ENCODE measurements at places on chromosomes 4 and X.

DNA sequence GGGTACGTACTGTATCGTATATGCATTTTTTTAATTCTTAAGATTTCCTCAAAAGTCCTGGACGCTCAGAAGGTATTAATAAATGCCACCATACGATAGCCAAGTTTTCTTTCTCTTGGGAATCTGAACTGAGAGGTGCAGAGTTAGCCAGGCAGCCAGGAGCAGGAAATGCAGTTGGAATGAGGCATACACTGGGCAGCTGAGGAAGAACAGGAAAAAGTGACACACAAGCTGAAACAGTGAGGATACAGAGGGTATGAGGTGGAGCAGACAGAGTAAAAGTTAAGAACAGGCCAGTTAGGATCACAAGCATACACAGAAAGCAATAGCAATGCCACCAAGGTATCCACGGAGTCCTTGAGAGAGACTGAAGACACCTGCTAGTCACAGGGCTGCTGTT, 13.4 kb downstream of the UFSP2 start:
- no peak for DNase-seq

DNA sequence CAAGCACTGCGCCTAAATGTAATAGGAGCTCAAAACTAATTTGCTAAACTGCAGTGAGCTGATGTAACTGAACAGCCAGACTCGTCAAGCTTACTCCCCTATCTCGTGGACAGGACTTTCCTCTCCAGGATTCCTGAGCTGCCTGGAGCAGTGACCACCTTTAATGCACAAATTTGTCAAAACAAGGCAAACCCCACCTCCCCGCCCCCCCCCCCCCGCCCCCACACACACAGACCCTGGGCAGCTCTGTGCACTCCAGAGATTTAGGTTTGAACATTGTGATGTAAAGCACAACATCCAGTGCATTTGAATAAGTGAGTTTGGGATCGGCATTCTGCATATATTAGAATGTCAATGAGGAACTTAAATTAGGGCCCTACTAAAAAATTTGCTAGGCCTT, 77.7 kb upstream of the DHX15 start:
- no peak for DNase-seq

GRCh38 chr4:130534651-130535050, 1438.7 kb downstream of the C4orf33 start:
- no peak for DNase-seq

- DNase-seq, result no peak
Measured at GRCh38 chr4:8353912-8354453, 84.4 kb downstream of the HTRA3 start.

DNA sequence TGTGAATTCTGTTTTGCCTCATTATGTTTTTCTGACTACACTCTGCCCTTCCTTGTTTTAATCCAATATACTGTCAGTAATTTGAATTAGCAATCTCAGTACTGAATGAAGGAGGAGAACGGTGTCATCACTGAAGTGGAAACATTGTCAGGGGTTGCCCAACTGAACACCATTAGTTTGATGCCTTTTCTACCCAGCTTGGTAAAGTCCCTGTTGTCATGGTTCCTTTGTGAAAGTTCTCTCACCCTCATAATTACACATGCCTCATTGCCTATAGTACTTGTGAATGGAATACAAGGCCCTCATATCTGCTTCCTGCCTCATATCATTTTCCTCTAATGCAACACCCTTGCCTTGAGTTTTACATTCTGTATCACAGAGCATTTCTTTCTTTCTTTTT, 76.9 kb downstream of the RRAGB start:
- DNase-seq, result no peak

GRCh38 chrX:120456973-120457372, 12.1 kb downstream of the LAMP2 start:
- no peak for DNase-seq

- no peak for DNase-seq
Measured at GRCh38 chr4:13495753-13496152, 11.6 kb upstream of the RAB28 start.

GRCh38 chr4:25560605-25561004, 95.0 kb upstream of the SLC34A2 start:
- DNase-seq, result no peak

GRCh38 chr4:95360256-95360903, 188.4 kb downstream of the UNC5C start:
- no peak for DNase-seq

DNA sequence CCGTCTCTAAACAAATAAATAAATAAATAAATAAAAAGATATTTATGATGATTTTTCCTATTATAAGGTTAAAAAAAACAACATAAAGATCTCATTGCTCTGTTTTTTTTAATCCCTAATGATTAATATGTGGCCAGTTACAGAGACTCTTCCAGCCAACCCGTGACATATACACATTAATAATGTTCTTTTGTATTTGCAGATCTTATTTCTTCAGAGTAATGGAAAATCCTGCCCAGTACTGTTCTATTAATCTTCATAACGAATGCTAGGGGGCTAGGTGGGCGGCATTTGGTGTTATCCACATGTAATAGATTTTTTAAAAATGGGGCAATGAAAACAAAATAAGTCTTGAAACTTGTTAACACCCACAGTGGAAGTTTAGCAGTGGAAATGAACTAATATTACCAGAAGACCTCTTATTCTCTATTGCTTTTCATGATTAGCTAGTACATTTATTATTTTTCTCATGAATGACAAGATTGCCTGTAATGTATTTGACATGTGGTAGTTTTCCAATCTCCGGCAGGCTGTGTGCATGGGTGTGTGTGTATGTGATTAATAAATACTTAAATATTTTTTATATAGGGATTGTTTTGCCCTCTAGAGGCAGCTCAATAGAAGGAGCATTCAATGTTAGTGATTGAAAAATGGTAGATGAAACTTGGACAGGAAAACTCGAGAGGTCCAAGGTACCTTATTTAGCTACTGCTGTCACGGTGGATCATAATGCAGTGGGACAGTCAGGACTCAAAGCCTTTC, 457.4 kb downstream of the IL1RAPL1 start:
- no peak for DNase-seq

- no peak for DNase-seq
Measured at GRCh38 chr4:147362938-147363337, 118.0 kb upstream of the EDNRA start.

GRCh38 chr4:45370408-45370807, 644.1 kb upstream of the GNPDA2 start:
- DNase-seq, result no peak

DNA sequence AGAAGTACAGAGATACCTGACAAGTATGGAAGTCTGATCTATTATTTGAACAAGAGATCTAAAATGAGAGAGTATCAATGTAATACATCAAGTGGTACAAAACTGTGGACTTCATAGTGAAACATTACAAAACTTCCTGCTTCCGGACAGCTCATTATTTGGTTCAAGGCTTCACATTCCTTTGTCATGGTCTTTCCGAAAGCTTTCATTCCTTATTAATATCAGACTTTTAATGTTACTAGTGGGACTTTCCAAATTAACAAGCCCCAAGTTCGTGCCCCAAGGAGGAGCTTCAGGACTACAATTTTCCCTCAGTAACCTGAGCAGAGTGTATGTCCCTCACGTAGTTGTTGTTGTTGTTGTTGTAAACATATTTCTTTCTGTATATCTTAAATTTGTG, 1.2 kb downstream of the CHIC2 start:
- DNase-seq, result no peak

DNA sequence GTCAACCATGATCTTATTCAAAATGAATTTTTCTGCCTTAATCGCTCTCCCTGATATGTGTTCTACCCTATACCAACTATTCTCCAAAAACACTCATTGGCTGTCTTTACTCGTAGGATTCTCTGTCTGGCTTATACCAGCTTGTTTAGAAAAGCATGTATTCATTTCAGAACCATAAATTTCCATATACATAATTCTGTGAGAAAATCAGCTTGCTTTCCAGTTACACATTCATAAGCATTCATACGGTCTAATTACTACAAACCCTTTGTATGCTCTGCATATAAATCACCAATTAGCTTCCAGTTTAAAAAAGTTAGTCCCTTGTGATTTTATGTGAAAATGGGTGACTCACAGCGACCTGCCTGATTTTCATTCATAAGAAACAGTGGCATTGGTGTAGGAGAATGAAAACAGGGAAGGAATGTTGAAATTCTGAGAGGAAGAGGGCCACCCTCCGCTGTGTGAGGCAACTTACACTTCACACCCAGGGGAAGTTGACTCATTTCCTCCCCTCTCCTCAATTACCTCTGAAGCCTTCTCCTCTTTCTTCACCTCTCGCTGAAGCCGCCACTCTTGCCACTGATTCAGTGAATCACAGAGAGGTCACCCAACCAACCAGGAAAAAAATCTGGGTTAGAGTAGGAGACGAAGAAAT, 63.3 kb downstream of the MEPE start:
- DNase-seq, result peak; percentile 6

- DNase-seq, result no peak
Measured at GRCh38 chrX:139156356-139156755, 374.2 kb upstream of the F9 start.

GRCh38 chrX:24150051-24150790, 692 bp downstream of the ZFX start:
- DNase-seq, result peak; percentile 71

- no peak for DNase-seq
Measured at GRCh38 chr4:38344929-38345328, 319.1 kb upstream of the KLF3 start.

Measured in stimulated activated CD8-positive, alpha-beta memory T cell treated with anti-CD3 and anti-CD28 coated beads, Interleukin-7, amount 100 ng/mL, for 48 hours (primary cell).